Vagina (tissue), 2 donors: ENCODE measurements at places on chromosomes 3 and 15. TPM values are rescaled to one million over a fixed set of nuclear protein-coding genes. Genes with fewer than 3 reads are reported as not detected.

ALAS1 gene
- 41.5 TPM for total RNA-seq

XYLB gene
- 3.4 TPM for total RNA-seq

SLMAP gene
- 102 TPM for total RNA-seq

NOX5 gene
- 0.74 TPM for total RNA-seq

TM2D3 gene
- 39.0 TPM for total RNA-seq

SUCLG2 gene
- total RNA-seq = 29.5 TPM

GOLGA8M gene
- total RNA-seq = 10.8 TPM

OCA2 gene
- 0.25 TPM for total RNA-seq

SLTM gene
- total RNA-seq = 76.9 TPM

MOBP gene
- not detected for total RNA-seq

CHCHD4 gene
- 10.6 TPM for total RNA-seq

GP9 gene
- total RNA-seq = not detected

PML gene
- total RNA-seq = 107 TPM

WDR72 gene
- not detected for total RNA-seq

SUSD5 gene
- 0.98 TPM for total RNA-seq

MCTP2 gene
- total RNA-seq = 21.1 TPM

CIDEC gene
- total RNA-seq = 51.3 TPM

BUB1B gene
- total RNA-seq = 5.6 TPM

TYRO3 gene
- 13.3 TPM for total RNA-seq

DUOX1 gene
- 98.7 TPM for total RNA-seq

TEX55 gene
- total RNA-seq = not detected

MYH15 gene
- total RNA-seq = not detected

PLS1 gene
- total RNA-seq = 3.9 TPM

CCR4 gene
- 0.49 TPM for total RNA-seq

IMPG2 gene
- 0.25 TPM for total RNA-seq

NLGN1 gene
- 4.7 TPM for total RNA-seq

OR5K2 gene
- not detected for total RNA-seq

DISP2 gene
- 0.74 TPM for total RNA-seq

CD86 gene
- total RNA-seq = 0.98 TPM
